ENCODE measurements at places on chromosomes 2 and 18. TPM values are rescaled to one million over a fixed set of nuclear protein-coding genes. Genes with fewer than 3 reads are reported as not detected.
A peak's percentile ranks its signal among the peaks of the same experiment; 100 is the strongest.

The SKOR2 gene
- not detected for polyA plus RNA-seq

The MYOM1 gene
- 6.9 TPM for polyA plus RNA-seq

The INHBB gene
- polyA plus RNA-seq = not detected

The SERPINB10 gene
- polyA plus RNA-seq = not detected

The SCLY gene
- 30.3 TPM for polyA plus RNA-seq

The SERPINB13 gene
- polyA plus RNA-seq = not detected

The HYCC2 gene
- polyA plus RNA-seq = 15.2 TPM

The PIKFYVE gene
- polyA plus RNA-seq = 22.7 TPM

The SERPINB12 gene
- not detected for polyA plus RNA-seq

GRCh38 chr2:2914252-2914651, 463.4 kb downstream of the EIPR1 start:
- no peak for DNase-seq

DNA sequence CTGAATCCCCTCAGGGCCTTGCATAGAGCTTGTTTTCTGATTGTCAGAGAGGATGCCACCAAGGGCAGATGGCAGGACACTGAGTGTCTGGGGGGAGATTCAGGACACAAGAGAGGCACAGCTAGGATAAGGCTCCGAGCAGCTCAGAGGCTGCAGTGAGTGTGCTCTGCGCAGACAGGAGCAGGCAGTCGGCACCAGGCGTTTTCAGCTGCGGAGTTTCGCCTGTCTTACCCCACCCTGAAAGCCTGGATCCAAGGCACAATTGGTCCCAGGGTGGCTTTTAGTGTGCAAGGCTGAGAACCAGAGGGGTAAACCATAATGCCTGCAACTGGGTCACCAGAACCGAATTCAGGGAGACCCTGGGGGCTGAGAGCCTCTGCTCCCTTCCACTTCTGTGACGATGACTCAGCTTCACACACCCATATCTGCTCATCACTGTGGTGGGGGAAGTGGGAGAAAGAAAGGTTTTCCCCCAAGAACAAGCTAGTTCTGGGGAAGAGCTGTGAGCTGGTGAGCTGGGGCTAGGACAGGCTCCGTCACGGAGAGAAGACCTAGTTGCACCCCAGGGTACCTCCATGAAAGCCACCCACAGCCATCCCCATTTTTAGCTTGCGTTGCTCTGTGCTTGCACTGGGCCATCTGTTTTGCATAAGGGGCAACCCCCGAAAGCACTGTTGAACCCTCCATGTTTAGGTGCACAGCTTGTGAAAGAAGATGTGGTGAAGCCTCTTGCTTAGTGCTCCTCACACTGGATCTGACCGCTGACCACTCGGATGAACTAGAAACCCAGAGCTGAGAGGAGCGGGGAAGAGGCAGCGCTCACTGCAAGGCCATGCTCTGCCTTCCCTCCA, 173.7 kb downstream of the CELF4 start:
- DNase-seq = no peak

GRCh38 chr2:207765547-207765946, 4.2 kb downstream of the FZD5 start:
- no peak for DNase-seq

DNA sequence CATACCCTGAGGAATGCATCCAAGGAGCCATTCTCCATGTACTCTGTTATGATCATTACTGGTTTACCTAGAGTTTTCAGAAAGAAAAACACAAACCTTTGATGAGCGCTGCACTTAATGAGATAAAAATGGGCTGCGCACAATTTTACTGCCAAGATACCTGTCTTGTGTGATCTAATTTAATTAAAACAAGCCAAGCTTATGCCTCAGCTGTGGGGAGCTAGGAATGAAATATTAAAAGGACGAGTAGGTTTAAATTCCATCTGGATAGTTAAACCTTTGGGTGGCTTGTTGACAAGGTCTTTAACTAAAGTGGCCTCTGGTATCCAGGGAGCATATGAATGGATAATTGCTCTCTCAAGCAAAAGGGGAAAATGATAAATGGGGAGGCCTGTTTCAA, 135.0 kb downstream of the EPHA4 start:
- DNase-seq = no peak

DNA sequence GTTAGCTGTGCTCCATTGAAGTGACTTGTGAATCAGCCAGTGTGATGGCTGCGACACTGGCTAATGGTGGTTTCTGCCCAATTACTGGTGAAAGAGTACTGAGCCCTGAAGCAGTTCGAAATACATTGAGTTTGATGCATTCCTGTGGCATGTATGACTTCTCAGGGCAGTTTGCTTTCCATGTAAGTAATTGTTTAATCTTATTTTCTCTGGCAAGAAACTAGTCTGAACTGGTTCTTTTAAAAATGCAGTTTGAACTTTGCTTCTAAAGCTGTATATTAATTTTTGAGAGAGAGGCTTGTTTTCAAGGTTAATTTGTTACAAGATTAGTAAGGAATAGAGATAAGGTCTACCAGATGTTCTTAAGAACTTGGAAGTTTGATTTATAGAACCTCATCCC, 46.7 kb downstream of the GLS start:
- no peak for DNase-seq

DNA sequence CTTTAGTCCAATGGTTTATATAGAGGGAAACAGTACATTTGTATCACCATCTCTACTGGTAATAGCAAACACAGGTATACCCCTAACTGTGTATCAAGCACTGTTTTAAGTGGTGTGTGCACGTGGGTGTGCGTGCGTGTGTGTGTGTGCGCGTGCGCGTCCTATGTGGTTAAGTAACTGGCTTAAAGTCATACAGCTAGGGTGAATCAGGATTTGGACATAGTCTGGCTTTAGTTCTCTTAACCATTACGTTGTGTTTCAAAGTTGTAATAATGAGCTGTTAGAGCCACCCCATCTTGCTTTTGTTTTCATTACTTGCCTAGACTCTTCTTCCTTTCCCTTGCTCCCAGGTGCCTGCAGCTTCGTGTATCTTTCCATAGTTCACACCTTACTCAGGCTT, 2.1 kb downstream of the HADHB start:
- no peak for DNase-seq

DNA sequence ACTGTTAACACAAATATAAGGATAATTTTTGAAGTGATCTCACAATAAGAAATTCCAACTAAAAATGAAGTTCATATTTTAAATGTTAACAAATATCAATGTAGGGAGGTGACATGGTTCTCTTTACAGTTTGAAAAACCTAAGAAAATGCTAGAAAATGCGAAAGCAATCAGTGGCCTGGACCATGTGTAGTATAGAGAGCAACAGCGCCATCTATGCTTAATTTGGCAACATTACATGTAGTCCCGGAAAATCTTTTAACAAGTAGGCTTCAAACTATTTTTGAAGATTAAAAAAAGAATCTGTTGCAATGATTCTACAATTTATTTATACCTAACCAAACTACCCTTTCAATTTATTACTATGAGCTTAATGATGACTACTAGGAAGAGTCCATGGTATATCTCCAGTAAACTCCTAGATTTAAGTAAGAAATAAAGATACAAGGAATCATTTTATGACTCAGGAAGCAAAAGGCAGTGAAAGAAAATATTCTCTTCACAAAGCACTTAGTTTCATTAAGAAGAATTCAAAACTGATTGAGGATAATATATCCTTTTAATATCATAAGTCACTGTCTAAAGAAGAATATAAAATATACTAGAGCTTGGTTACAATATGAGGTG, 33.3 kb downstream of the NDUFA10 start:
- DNase-seq = peak; percentile 38

GRCh38 chr2:46200100-46200690, 97.0 kb upstream of the EPAS1 start:
- DNase-seq = no peak

DNA sequence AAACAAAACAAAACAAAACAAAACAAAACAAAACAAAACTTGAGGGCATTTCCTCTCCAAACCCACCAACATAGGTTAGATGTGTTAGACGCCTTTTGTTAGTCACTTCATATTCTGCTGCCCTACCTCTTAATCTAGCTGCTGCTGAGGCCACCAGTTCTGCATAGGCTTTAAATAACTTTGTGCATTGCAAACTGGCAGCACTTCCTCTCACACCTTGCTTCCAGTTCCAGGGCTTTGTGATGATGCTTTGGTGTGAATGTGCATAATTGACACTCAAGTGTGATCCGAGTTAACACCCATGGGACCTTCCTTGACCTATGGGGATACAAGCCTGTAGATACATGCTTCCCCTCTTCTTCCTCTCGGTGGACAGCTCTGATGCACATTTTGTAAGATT, 2.3 kb upstream of the SERPINB11 start:
- DNase-seq = no peak

- DNase-seq = no peak
These were observed 56.1 kb upstream of the PEX13 start for GRCh38 chr2:60961457-60961856.

- no peak for DNase-seq
These were observed 617.4 kb upstream of the SALL3 start for GRCh38 chr18:78362198-78362597.

DNA sequence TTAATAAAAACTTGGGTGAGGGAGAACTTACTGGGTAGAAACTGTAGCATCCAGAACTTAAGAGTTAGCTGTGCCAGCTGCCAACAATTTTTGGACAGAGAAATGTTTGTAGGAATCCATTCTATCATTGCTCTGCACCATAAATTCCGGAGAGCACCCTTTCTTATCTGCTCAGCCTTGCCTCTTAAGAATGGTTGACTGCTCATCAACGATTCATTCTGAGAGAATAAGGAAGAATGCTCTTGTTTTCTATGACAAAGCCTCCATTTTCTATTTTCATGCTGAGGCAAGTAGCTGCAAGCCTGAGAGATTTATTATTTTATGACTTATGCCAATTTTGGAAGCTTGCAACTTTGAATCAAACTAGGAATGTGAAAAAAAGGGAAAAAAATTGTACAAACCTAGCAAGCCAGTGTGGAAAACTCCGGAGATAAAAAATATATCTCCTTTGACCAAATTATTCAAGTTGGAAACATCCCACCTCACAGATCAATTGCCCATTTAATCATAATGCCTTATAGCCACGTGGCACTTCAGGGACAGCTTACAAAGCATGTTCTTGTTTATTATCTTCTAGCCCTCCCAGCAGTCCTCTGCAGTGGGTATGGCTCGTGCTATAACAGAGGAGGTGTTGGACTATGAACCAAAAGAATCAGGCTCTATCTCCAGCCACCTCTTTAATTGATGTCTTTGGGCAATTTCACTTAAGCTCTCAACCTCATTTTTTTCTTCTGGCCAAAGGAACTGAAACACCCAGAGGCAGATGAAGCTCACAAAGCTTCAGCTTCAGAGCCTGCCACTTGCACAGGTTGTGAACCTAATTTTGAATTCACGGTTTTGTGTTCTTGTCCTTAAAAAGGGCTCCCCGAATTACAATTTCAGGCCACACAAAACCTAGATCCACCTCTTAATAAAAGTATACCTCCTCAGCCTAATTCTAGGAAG, 40.9 kb upstream of the ATL2 start:
- no peak for DNase-seq

Measured in right renal pelvis (tissue), 4 donors.